ENCODE measurements at places on chromosomes 12 and 14. TPM values are rescaled to one million over a fixed set of nuclear protein-coding genes. Genes with fewer than 3 reads are reported as not detected.

Gene CLEC1B
- total RNA-seq: not detected

- no peak for DNase-seq
These were observed 563.0 kb downstream of the RERGL start for GRCh38 chr12:17527021-17527420.

GRCh38 chr14:81165188-81165587 lies 55.6 kb downstream of the GTF2A1 start:
- no peak for DNase-seq

- no peak for DNase-seq
These were observed 874.9 kb downstream of the NRXN3 start for GRCh38 chr14:79044894-79045624.

Data from CD4-positive, alpha-beta T cell (primary cell).